Frontal cortex (tissue), 4 donors: ENCODE measurements at places on chromosomes 2 and 18. TPM values are rescaled to one million over a fixed set of nuclear protein-coding genes. Genes with fewer than 3 reads are reported as not detected.

The CFAP210 gene
- total RNA-seq: 5.3 TPM

The LCT gene
- total RNA-seq: not detected

The IL37 gene
- not detected for total RNA-seq

- no peak for DNase-seq
These were observed 54.4 kb downstream of the LBH start for GRCh38 chr2:30285758-30286157.
